ENCODE measurements at places on chromosomes 2 and 18.

DNA sequence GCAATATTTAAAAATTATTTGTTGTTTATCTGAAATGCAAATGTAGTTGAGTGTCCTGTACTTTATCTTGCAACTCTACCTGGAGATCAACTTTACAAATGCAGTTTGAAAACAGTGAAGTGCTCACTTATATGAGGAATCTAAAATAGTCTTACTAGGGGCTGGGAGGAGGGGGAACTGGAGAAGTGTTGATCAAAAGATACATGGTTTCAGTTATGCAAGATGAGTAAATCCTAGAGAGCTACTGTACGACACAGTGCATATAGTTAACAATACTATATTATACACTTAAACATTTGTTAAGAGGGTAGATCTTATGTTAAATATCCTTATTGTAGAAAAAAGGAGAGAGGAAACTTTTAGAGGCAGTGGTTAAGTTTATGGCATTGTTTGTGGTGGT lies 241.9 kb downstream of the BCL11A start:
- DNase-seq: no peak

- DNase-seq: no peak
Observed at GRCh38 chr2:46828491-46829230, 86.9 kb downstream of the MCFD2 start.

DNA sequence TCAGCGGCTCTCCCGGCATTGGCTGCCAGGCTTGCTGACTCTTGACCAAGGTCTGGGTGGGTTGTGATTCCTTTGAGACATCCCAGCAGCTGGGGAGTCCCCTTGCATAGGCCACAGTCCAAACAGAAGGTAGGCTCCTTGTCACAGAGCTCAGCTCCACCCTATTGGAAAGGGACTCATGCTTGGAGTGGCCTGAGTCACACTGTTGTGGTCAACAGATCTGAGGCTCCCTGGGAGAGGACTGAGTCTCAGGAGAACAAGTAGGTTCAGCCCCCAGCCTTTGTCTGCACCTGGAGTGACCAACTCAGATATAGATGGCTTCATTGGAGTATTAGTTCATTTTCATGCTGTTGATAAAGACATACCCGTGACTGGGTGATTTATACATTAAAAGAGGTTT lies 32.1 kb upstream of the SH3BP4 start:
- DNase-seq: no peak

GRCh38 chr2:30149513-30149912 lies 2.7 kb downstream of the YPEL5 start:
- no peak for DNase-seq
